ENCODE measurements at places on chromosomes 2 and 18. TPM values are rescaled to one million over a fixed set of nuclear protein-coding genes. Genes with fewer than 3 reads are reported as not detected.

Gene STK36
- 20.6 TPM for total RNA-seq

Gene PNKD
- total RNA-seq = 32.9 TPM

Gene NYAP2
- 0.10 TPM for total RNA-seq

Gene CROCC2
- not detected for total RNA-seq

Gene MBD1
- total RNA-seq = 68.7 TPM

Gene AQP12B
- not detected for total RNA-seq

Gene SOS1
- 48.2 TPM for total RNA-seq

Gene ANKAR
- 25.7 TPM for total RNA-seq

Gene DUSP2
- total RNA-seq = 8.0 TPM

Gene IL36RN
- total RNA-seq = 5.6 TPM

Gene KDSR
- 34.0 TPM for total RNA-seq

Gene SERPINB11
- total RNA-seq = 1.0 TPM

Gene SLC9A4
- 0.10 TPM for total RNA-seq

Gene SLC9A2
- 2.4 TPM for total RNA-seq

Gene GRHL1
- total RNA-seq = 50.3 TPM

Gene IL36B
- total RNA-seq = not detected

Gene CD207
- total RNA-seq = not detected

Gene GAD1
- 3.9 TPM for total RNA-seq

Gene POMC
- total RNA-seq = 7.7 TPM

Gene LAMA1
- 4.5 TPM for total RNA-seq

Gene C18orf54
- total RNA-seq = 9.5 TPM

Gene UPP2
- total RNA-seq = not detected

Gene ADCYAP1
- 3.7 TPM for total RNA-seq

Gene HDLBP
- total RNA-seq = 509 TPM

Gene RUFY4
- not detected for total RNA-seq

Gene C2orf72
- 3.5 TPM for total RNA-seq

Gene CAVIN2
- 75.5 TPM for total RNA-seq

Gene SYT4
- total RNA-seq = 1.2 TPM

Gene TMBIM1
- 152 TPM for total RNA-seq

Gene ANKRD23
- 96.8 TPM for total RNA-seq

Gene ALLC
- not detected for total RNA-seq

Gene TMEM247
- total RNA-seq = not detected

Gene KLHL41
- total RNA-seq = 2,840 TPM

Gene SIX3
- not detected for total RNA-seq

Gene L3MBTL4
- total RNA-seq = 6.5 TPM

Gene CXCR1
- 0.31 TPM for total RNA-seq

Gene OSBPL1A
- 85.8 TPM for total RNA-seq

Gene MAP3K20
- 305 TPM for total RNA-seq

Gene GMPPA
- 21.0 TPM for total RNA-seq

Gene ANKRD30BL
- total RNA-seq = 0.31 TPM

Gene KCNK3
- 1.1 TPM for total RNA-seq

Gene DSG4
- not detected for total RNA-seq

Gene RELCH
- total RNA-seq = 47.2 TPM

Gene SPRED2
- 25.8 TPM for total RNA-seq

Gene IL36G
- not detected for total RNA-seq

Gene SLC5A7
- 0.51 TPM for total RNA-seq

Gene CHRNG
- total RNA-seq = 19.5 TPM

Gene ICOS
- 0.10 TPM for total RNA-seq

Gene FHOD3
- 33.0 TPM for total RNA-seq

Gene REG1B
- not detected for total RNA-seq

Gene RPRD1A
- 76.0 TPM for total RNA-seq

Gene PROKR1
- total RNA-seq = 1.0 TPM

Gene PPP1R1C
- total RNA-seq = 2.5 TPM

Data from tongue (tissue), 3 donors.